ENCODE measurements at places on chromosomes 11 and 22.

GRCh38 chr22:26367402-26368245, 61.4 kb upstream of the ASPHD2 start:
- no peak for DNase-seq

DNA sequence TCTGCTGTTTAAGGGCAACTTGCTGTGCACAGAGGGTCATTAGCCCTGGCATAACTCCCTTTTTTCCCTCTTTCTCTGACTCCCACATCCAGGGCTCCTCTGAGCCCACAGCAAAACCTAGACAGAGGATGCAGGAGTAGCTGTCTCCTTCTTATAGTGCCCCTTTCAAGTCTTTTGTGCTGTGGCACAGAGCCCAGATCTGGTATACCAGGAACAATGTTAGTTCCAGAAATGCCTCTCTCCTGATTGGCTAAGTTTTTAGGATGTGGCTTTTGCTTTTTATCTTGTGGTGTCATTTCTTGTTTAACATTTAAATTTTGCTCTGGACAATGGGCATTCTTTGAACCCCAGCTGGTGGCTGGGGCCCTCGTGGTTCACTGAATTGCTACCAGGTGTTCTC, 25.6 kb upstream of the RRM1 start:
- DNase-seq, result no peak

DNA sequence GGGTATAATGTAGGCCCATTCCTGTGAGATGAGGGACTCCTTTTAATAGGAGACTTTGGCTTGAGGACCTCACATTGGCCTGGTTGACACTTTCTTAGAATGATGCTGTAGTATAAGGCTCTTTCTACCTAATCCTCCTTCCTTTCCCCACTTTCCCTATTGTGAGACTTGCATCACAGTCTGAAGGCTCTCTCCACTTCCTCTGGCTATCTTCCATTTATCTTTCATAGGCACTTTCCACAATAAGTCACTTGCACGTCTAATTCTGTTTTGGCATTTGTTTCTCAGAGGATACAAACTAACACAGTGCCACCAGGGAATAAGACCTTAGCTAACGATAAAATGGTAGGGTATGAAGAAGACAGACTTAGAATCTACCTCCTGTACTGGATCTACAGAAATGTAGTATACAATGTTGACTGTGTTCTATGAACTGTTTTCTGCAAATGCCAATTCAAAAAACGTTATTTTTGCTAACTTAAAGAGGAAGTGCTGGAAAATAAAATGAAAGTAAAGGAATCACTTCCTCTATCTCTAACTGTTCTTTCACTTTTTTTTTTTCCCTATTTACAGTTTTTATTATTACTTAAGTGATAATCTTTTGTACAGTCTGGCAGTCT, 17.9 kb upstream of the PDE3B start:
- no peak for DNase-seq

DNA sequence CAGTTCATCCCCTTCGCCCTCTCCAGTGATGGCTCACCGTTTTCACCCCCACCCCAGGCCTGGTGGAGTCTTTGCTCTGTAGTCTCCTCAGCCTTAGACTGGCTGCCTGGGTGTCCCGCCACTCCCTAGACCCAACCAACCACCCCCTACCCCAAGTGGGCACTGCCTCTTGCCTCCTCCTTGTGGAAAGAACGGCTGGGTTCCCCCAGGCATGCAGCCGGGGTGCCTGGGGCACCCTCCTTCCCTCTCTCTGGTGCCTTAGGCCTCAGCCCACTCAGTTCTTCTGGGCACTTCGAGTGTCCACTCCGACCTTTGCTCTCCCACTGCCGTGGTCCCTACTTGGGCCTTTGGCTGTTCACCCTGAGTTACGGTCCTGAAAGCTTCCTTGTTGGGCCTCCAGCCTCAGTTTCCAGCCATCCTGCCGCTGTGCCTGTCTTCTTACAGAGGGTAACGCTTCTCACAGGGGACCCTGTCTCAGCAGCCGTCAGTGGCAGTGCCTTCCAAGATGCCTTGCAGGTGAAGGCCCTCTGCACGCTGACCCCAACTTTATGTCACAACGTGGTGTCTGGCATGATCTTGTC, 3.1 kb downstream of the GRIK4 start:
- no peak for DNase-seq

DNA sequence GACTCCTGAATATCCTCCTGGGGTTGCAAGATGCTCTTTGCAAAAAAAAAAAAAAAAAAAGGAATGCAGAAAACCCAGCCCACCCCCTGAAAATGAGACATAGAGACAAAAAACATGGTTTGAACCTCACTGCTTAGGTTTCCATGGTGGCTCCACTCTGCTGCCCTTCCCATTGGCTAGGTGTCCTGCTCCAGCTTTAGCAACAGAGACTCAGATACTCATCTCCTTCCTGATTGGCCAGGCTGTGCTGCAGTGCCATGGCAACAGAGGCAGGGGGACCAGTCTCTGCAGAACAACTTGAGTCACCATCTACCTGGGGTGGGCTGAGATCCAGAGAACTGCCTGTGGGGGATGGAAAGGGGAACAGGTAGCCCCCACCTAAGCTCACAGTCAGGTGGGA, 17.4 kb upstream of the YWHAH start:
- DNase-seq, result no peak

- no peak for DNase-seq
These were observed 9.1 kb upstream of the KCNJ1 start for GRCh38 chr11:128876133-128876650.

GRCh38 chr22:45180146-45180679, 16.5 kb downstream of the NUP50 start:
- no peak for DNase-seq

- DNase-seq, result no peak
These were observed 788.3 kb downstream of the TBC1D22A start for GRCh38 chr22:47550524-47551430.

GRCh38 chr11:98155696-98156095, 865.1 kb upstream of the CNTN5 start:
- no peak for DNase-seq

- no peak for DNase-seq
These were observed 267.3 kb downstream of the DLG2 start for GRCh38 chr11:85359859-85360258.

DNA sequence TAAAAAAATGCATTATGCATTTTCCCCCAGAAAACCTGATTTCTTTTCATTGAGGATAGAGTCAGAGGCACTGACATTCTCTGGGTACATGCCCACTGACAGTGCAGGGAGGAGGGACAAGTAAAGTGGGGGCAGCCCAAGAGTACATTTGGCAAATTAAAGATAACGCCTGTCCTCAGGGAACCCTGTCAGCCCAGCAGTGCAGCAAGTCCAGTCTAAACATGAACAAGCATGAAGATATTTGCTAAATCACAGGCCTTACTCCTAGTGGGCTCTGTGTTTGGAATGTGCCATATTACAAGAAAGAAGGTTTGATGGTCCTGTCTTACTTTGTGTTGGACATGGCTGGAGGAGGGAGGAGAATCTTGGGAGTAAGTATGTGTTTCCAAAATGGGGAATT, 37.9 kb downstream of the AMOTL1 start:
- no peak for DNase-seq

GRCh38 chr11:118878163-118878563, 5.5 kb upstream of the CXCR5 start:
- peak; percentile 77 for DNase-seq

DNA sequence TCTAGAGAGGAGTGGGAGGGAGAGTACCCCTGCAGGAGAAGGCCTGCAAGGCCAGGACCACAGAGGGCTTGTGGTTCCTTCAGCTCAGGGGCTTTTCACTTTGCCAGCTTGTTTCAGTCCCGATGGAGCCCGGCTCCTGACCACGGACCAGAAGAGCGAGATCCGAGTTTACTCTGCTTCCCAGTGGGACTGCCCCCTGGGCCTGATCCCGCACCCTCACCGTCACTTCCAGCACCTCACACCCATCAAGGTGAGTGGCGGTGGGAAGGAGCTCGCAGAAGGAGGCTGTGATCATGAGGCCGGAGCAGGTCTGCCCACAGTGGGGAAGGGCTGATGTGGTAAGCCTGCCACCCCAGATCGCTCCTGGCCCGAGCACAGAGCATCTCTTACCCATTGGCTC, 13.5 kb downstream of the ACP2 start:
- no peak for DNase-seq

- no peak for DNase-seq
These were observed 19.7 kb downstream of the MICALL1 start for GRCh38 chr22:37925767-37926166.

DNA sequence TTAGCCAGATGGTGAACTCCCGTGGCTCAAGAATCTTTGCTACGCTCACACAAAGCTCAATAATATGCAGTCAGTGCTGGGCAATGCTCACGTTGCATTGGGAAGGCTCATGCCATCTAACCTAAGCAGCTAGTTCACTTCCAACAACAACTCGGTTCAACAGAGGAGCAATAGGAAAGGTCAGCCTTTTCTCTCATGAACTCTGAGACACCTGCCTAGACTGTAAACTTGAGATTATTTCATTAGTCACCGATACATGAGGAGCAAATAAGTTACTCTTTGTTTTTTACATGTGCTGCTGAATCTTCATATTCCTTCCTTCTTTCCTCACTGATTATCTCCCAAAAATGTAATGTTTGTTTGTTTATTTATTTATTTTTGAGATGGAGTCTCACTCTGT, 9.0 kb downstream of the SLC5A4 start:
- no peak for DNase-seq

DNA sequence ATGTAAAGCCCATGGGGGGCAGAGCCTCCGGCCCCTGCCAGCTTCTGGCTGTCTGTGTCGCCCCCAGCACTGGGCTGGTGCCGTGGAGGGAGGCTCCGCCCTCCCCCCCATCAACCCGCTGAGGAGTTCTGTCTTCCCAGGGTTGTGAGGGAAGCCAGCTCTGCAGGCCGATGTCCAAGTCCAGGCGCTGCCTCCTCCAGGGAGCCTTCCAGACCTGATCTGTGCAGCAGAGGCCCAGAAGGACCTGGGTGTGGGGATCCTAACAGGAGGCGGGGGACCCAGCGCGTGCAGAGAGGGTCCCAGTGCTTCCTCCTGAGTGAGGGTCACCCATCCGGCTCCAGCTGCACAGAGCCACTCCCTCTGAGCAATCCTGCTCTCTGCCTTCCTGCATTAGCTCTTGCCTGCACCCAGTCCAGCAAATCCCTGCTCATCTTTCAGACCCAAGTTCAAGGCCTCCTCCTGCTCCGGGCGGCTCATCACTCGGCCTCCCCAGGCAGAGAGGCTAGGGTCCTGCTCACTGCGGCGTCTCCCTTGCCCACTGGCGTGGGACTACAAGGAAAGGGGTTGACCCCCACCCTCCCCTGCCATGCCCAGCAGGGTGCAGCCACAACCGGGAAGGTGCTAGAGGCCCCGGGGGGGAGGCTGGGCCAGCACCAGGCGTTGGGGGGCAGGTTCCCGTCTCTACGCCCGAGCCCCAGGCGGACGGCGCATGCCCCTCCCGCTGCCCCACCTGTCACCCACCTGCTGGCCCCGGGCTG, 16.4 kb downstream of the PRR33 start:
- DNase-seq, result no peak

All from GF-D8 (cell line).